Right lung (tissue), 10 donors: ENCODE measurements at places on chromosomes 16 and 17.

- no peak for DNase-seq
Measured at GRCh38 chr16:58685084-58685449, 497 bp upstream of the SLC38A7 start.

DNA sequence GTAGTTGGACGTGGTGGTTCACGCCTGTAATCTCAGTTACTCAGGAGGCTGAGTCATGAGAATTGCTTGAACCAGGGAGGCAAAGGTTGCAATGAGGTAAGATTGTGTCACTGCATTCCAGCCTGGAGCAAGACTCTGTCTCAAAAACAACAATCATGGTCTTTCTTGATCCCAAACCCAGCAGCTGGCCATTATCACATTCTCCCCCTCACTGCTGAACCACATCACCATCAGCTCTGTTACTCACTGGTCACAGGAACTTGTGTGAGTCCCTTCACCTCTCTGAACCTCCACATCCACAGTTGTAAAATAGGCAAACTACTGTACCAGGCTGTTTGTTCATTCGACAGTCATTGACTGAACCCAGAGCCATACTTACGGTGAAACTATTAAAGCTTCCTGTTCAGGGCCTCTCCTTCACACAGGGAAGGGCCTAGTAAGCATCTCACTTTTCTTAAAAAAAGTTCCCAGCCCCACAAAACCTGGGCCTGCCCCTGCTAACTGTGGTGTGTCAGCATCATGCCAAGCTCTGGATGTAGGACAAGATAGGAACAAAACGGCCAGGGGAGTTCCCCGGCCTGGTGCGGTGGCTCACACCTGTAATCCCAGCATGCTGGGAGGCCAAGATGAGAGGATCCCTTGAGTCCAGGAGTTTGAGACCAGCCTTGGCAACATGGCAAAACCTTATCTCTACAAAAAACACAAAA, 104.7 kb downstream of the COPRS start:
- DNase-seq, result no peak

DNA sequence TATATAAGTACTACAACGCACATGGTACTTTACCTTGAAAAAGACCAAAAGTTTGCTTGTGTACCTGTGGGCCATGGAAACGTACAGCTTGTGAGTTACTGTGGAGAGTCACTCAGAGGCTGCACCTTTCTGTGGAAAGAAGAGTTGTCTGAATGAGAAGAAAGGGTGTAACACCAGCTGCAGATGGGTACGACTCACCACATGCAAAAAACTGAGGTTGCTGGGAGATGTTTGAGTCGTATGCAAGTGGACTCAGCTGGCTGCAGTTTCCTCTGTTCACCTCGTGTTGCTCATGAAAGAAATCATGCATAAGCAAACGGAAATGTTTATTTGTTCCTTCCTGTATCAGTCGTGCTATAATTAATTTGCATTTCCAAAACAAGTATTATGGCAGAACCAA, 22.4 kb upstream of the DYNLRB2 start:
- no peak for DNase-seq

DNA sequence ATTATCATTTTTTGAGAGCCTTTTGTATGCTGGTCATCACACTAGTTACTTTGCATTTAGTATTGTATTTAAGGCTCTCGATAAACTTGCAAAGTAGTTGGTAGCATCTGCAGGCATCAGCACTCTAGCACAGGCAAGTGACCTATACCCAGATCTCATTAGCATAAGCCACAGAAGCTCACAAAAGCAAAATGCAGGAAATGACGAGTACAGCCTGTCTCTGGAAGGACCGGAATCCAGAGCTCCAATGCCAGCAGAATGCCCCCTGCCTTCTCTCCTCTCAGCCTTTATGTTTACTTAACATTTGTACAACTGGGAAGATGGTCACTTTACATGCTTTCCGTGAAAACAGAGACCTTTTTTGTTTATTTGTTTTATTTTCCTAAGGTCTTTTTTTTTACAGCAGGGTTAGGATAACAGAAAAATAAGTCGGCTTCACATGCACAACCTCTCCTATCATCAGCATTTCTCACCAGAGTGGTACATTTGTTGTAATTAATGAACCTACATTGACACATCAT, 45.4 kb upstream of the MYOCD start:
- DNase-seq, result no peak

DNA sequence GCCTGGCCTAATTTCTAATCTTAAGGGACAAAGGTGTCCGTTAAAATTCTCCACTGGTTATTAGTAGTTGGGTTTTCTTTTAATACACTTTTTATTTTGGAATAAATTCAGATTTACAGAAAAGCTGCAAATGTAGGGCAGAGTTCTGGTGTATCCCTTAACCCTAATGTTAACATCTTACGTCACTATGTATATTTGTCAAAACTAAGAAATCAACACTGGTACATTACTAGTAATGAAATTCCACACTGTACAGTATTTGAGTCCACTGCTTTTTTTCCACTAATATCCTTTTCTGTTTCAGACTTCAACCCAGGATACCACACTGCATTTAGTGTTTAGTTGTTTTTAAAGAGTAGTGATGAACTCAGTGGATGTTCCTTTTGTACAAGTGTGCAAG, 18.7 kb upstream of the KPNA2 start:
- no peak for DNase-seq

DNA sequence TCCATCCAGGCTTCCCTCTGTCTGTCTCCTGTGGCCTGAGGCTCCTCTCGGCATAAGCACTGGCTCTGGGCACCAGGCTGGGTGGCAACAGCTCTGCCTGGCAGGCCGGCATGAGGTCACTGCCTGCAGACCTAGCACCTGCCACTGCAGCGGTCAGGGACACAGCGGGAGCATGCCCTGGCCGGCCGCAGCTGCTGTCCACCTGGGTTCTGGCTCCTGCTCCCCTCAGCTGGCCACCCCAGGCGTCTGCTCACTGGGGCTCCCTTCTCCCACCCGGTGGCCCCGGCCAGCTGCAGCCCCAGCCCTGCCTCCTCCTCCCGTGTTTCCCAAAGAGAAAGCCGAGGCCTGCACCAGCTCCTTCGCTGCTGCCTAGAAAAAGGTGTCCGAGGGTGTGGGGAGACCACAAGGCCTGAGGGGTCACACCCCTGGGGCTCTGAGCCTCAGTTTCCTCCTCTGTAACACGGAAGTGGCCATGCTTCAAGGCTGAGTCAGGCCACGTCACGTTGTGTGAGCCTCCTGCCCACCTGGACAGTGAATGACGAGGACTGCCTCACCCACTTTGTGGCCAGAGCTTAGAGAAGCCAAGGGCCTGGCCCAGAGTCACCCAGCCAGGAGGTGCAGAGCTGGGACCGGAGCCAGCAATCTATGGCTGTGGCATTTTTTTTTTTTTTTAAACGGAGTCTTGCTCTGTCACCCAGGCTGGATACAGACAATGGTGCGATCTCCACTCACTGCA, 6.7 kb downstream of the NTHL1 start:
- DNase-seq, result no peak

GRCh38 chr17:27549251-27549893, 81.6 kb upstream of the LGALS9 start:
- DNase-seq, result no peak

- DNase-seq, result no peak
Measured at GRCh38 chr17:68346448-68346847, 55.2 kb downstream of the ARSG start.

DNA sequence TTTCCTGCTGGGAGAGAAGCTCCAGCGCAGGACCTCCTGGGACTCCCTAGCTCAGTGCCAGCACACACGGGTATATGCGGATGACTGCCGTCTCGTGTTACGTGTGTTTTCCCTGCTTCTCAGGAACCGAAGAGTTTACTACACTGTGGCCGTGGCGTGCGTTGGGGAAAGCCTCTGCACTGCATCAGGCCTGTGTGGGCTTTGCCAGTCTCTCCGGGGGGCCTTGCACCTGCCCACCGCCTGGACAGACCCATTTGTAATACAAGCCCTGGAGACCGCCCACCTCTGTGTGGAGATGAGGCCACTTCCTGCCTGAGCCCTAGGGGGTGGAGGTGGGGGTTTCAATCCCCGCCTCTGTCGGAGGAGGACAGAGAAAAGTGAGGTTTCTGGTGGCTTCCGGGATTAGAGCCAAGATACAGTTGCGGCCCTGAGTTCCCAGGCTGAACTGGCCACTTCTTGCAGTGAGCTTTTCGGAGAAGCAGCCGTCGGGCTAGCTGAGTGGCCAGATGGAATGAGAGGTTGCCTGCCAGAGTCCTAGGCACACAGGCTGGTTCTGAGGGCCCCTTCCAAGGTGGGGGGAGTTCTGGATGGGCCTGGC, 43.4 kb upstream of the GSE1 start:
- DNase-seq, result no peak

- DNase-seq, result peak; percentile 32
Measured at GRCh38 chr17:4738136-4739121, 1.2 kb upstream of the ZMYND15 start.

GRCh38 chr17:11852912-11853311, 144.4 kb downstream of the ZNF18 start:
- no peak for DNase-seq

- peak; percentile 70 for DNase-seq
Measured at GRCh38 chr16:20868890-20869289, 31.3 kb downstream of the DCUN1D3 start.

DNA sequence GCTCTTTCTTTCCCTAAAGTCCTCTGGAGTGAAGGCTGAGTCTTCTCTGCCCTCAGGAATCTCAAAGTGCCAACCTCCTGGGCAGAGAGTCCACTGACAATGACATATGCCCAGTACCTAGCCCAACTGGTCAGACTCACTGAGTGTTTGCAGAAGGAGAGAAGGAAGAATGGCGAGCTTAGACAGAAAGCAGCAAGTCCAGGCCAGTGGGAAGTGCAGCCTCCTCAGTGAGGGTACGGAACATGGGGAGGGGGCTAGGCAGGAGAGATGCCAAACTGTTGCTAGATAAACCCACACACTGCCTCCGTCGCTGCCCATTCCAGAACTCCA, 678 bp downstream of the EXOC7 start:
- no peak for DNase-seq

- no peak for DNase-seq
Measured at GRCh38 chr17:50908860-50909764, 43.0 kb upstream of the TOB1 start.

DNA sequence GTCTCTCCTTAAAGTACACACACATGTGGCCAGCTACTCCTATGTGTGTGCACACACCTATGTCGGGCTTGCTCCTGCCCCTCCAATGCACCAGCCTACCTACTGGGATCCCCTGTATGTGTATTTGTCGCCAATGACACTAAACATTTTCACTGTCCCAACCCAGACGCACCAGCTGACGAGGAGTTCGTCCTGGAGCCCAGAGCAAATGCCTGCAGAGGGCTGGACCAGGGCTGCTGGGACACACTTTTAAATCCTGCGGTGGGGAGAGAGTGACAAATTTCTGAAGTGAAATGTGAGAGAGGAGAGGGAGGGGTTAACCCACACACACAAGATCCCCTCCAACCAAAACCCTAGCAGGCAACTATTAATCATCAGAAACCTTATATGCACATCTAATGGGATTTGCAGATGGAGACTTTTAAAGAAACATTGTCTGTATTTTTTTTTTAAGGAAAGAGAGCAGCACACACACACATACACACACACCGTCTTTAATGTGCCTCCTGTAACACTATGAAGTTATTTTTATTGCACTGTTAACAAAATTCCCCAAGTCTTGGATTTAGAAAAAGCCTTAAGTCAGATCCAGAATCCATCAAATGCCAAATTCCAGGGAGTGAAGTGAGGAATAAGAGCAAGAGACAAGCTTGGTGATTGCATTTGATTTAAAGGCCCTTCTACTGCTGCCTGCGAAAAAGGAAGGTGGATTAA, at the start of gene MEOX1:
TSS of gene MEOX1 (minus strand) at position 224 of the 714 bp plus-strand sequence. CDS start 388 bp downstream, outside the sequence.
- no peak for DNase-seq

DNA sequence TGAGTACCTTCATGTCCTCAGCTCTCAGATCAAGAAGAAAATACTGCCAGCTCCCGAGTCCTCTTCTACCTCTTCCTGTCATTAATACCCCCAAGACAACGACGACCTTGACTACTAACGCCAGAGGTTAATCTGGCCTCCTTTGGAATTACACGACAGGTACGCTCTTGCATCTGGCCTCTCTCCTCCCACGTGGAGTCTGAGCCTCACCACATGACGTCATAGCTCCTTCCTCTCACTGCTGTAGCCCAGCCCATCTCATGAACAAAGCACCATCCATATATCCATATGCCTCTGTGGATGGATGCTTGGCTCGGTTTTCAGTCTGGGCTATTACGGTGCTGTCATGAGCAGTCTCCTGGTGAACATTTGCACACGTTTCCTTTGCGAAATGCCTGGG, 110.2 kb upstream of the TNRC6C start:
- no peak for DNase-seq
